Melanocyte of skin (primary cell): ENCODE measurements at places on chromosomes 5 and 9. TPM values are rescaled to one million over a fixed set of nuclear protein-coding genes. Genes with fewer than 3 reads are reported as not detected.

The SLC6A3 gene
- total RNA-seq = not detected in 2 replicates

The BTNL3 gene
- not detected in 2 replicates for total RNA-seq

The ABCA1 gene
- 23.3 and 25.1 TPM in 2 replicates for total RNA-seq

The RXRA gene
- 16.5 and 18.9 TPM in 2 replicates for total RNA-seq

The SPINK6 gene
- total RNA-seq = not detected in 2 replicates

The DBN1 gene
- 30.3 and 42.0 TPM in 2 replicates for total RNA-seq

The NUTM2F gene
- total RNA-seq = not detected in 2 replicates

The PCDHGB5 gene
- total RNA-seq = 12.0 and 20.0 TPM in 2 replicates

The SLC9A3 gene
- total RNA-seq = 1.00 and 1.9 TPM in 2 replicates

The GAS1 gene
- 13.3 and 20.1 TPM in 2 replicates for total RNA-seq

The CCL21 gene
- not detected in 2 replicates for total RNA-seq

The PCDHB15 gene
- total RNA-seq = under 0.01 TPM in 1 of 2 replicates, not detected in the other

The SRA1 gene
- 29.9 and 43.0 TPM in 2 replicates for total RNA-seq

The KCNV2 gene
- total RNA-seq = not detected in 2 replicates

The ENTREP1 gene
- 3.4 and 7.6 TPM in 2 replicates for total RNA-seq

The C9orf78 gene
- total RNA-seq = 37.6 and 41.2 TPM in 2 replicates

The PCDHB3 gene
- under 0.01 TPM in 2 replicates for total RNA-seq

The MZB1 gene
- total RNA-seq = not detected in 2 replicates

The B4GALT7 gene
- total RNA-seq = 20.8 and 21.6 TPM in 2 replicates

The MRPS27 gene
- total RNA-seq = 60.6 and 121 TPM in 2 replicates
